ENCODE measurements at places on chromosomes 6 and 20.

DNA sequence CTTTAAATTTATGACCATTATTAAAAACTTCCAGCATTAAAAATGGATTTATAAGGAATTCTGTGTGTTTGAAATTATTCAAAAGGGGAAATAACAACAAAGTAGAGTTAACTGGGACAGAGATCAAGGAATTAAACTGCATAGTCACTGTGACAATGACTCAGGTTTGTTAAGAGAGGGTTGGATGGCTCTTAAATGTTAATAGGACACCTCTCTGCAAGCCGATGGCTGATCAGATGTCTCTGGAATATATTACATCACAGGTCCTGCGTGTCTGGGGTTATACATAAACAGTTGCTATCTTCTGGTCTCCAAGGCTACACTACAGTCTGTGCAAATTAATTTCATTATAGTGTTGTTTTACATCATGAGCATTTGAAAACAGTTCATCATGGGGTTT lies 574.3 kb downstream of the COL12A1 start:
- H3K27ac ChIP-seq = no peak overlapping the region
- no peaks in the 10 kb centered on the region for H3K27me3 ChIP-seq
- no peaks in the 10 kb centered on the region for H3K4me1 ChIP-seq
- DNase-seq = no peak

GRCh38 chr20:3866464-3866863 lies 19.8 kb downstream of the MAVS start:
- no peak for DNase-seq
- H3K4me3 ChIP-seq = no peak overlapping the region
- no peak overlapping the region for H3K27ac ChIP-seq
- H3K4me1 ChIP-seq = no peaks in the 10 kb centered on the region
- peaks cover 64% of the 10 kb centered on the region for H3K36me3 ChIP-seq

DNA sequence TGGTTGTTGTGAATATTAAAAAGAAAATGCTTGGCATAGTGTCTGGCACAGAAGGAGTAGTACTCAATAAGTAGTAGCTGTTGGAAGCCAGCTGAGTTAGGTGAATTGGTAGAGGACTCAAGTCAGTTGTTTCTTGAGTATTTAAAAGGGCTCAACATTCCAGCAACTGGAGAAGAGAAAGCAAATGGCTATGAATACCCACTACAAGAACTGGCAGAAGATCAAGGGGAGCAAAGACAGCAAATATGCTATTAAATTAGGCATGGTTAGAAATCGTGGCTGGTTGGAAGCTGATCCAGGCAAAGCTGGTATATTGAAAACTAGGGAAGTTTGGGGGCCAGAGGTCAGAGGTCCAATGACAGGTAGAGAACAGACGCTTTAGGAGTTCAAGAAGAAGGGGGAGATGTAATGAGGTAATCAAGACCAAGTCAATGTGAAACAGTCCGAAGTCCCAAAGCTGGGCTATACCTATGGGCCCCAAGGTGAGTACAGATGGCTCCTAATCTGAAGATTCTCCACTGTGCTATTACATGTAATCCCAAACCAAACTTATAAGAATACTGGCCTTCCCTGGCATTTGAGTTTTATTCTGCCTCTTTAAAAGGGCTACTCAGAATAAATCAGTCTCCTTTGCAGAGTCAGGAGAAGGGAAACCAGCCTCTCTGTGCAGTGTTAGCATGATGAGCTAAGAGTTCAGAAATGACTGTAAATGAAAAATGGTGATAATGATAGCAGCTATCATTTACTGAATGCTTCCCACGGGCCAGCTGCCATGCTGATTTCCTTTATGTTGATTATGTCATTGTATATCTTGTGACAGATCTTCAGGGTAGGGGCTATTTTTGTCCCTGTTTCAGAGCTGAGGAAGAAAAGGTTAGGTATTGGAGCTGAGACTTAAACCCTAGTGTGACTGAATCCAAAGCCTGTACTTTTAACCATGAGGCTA lies 122.3 kb downstream of the ANKS1A start:
- no peaks in the 10 kb centered on the region for H3K27me3 ChIP-seq
- H3K4me1 ChIP-seq = no peaks in the 10 kb centered on the region
- H3K27ac ChIP-seq = no peak overlapping the region

- H3K36me3 ChIP-seq = no peaks in the 10 kb centered on the region
- no peak overlapping the region for H3K4me3 ChIP-seq
- no peak overlapping the region for H3K27ac ChIP-seq
- no peak for DNase-seq
Measured at GRCh38 chr20:8449123-8449522, 317.1 kb downstream of the PLCB1 start.

DNA sequence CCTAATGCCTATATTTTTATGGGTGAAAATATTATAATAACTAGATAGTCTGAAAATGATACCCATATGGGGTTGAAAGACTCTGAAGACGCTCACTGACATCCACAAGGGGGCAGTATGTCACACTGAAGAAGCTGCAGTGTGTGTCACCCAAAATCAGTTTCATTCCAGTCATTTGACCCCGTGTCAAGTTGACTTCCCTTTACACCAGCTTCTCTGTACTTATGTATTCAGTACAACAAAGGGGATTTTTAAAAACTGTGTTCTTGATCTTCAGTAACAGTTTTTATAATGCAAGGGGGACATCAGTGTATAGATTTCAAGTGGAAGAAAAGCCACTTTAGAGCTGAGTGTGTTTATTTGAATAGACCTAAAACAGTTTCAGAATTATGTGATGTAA lies 19.3 kb downstream of the FAXC start:
- DNase-seq = no peak
- no peak overlapping the region for H3K27ac ChIP-seq
- no peaks in the 10 kb centered on the region for H3K27me3 ChIP-seq
- no peak overlapping the region for H3K4me3 ChIP-seq
- no peaks in the 10 kb centered on the region for H3K4me1 ChIP-seq
- H3K36me3 ChIP-seq = no peaks in the 10 kb centered on the region

DNA sequence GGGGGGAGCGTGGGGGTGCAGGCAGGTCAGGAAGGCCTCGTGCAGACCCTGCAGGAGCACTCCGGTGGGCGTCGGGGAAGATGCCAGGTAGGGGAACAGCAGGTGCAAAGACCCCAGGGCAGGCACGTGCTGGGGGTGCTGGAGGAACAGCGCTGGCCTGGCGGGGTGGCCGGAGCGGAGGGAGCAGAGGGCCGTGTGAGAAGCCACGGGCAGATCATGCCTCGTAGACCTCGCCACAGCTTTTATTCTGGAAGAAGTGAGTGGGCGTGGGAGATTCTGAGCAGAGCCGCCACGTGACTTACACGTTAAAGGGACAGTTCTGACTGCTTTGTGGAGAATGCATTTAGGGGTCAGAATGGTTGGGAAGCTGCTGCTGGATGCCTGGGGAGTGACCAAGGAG lies 9.3 kb downstream of the NTSR1 start:
- no peak overlapping the region for H3K4me3 ChIP-seq
- H3K27me3 ChIP-seq = no peaks in the 10 kb centered on the region
- DNase-seq = no peak
- H3K4me1 ChIP-seq = no peaks in the 10 kb centered on the region
- H3K27ac ChIP-seq = no peak overlapping the region
- H3K36me3 ChIP-seq = no peaks in the 10 kb centered on the region

GRCh38 chr6:157222201-157222981 lies 100.9 kb downstream of the TMEM242 start:
- H3K4me3 ChIP-seq = no peak overlapping the region
- H3K27me3 ChIP-seq = no peaks in the 10 kb centered on the region
- H3K4me1 ChIP-seq = peaks cover 28% of the 10 kb centered on the region
- peak; percentile 58 for DNase-seq
- no peak overlapping the region for H3K27ac ChIP-seq
- H3K36me3 ChIP-seq = no peaks in the 10 kb centered on the region

- H3K4me1 ChIP-seq = no peaks in the 10 kb centered on the region
- no peak overlapping the region for H3K4me3 ChIP-seq
- no peaks in the 10 kb centered on the region for H3K36me3 ChIP-seq
- no peaks in the 10 kb centered on the region for H3K27me3 ChIP-seq
- DNase-seq = no peak
- no peak overlapping the region for H3K27ac ChIP-seq
Measured at GRCh38 chr6:72248621-72249020, 362.3 kb downstream of the RIMS1 start.

DNA sequence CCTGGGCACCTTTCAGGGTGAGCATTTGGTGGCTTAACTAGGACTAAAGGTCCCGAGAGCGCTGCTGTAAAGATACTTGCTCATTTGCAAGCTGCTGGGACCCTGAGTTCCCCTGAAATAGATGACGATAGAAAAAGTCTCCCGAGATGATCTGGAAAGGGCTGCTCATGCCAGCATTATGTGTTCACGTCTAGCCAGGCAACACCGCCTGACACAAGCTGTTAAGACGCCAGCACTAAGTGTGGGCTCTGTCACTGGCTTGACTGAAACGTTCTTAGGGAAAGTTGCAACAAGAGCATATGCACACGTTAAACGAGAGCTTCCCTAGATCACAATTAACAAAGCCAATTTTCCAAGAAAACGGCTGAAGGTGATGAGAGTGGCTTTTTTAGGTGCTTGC lies 113.7 kb downstream of the SLC23A2 start:
- no peak overlapping the region for H3K27ac ChIP-seq
- H3K4me3 ChIP-seq = no peak overlapping the region
- no peaks in the 10 kb centered on the region for H3K4me1 ChIP-seq
- DNase-seq = no peak
- no peaks in the 10 kb centered on the region for H3K27me3 ChIP-seq

- no peaks in the 10 kb centered on the region for H3K36me3 ChIP-seq
- DNase-seq = no peak
- H3K27ac ChIP-seq = no peak overlapping the region
- no peaks in the 10 kb centered on the region for H3K27me3 ChIP-seq
Measured at GRCh38 chr20:12276011-12276673, 358.4 kb downstream of the BTBD3 start.

- DNase-seq = no peak
- no peaks in the 10 kb centered on the region for H3K27me3 ChIP-seq
- H3K4me3 ChIP-seq = no peak overlapping the region
- H3K36me3 ChIP-seq = no peaks in the 10 kb centered on the region
Measured at GRCh38 chr20:17023806-17024205, 203.0 kb upstream of the PCSK2 start.

DNA sequence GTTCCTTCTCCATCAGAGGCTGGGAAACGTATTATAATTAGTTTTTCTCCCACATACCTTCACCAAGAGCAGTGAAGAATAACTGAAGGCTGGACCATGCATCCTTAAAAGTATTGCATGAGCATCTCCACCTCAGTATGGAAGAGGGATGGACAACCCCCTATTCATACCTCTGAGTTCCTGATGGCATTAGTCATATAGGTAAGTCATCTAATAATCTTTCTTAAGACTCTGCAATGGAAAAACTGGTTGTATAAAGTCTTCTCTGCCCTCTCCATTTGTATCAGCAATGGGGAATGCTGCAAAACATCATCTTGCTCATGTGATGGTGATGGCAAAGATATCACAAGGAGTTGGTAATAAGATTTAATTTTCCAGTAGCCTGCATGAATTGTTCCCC lies 24.5 kb downstream of the PGM3 start:
- no peak overlapping the region for H3K27ac ChIP-seq
- DNase-seq = no peak
- no peaks in the 10 kb centered on the region for H3K4me1 ChIP-seq
- H3K27me3 ChIP-seq = no peaks in the 10 kb centered on the region

- DNase-seq = no peak
- H3K27me3 ChIP-seq = no peaks in the 10 kb centered on the region
- H3K27ac ChIP-seq = no peak overlapping the region
- H3K4me3 ChIP-seq = no peak overlapping the region
Measured at GRCh38 chr20:34222208-34222607, 19.0 kb upstream of the ASIP start.

GRCh38 chr6:150546457-150546856 lies 53.2 kb upstream of the PLEKHG1 start:
- H3K36me3 ChIP-seq = no peaks in the 10 kb centered on the region
- no peaks in the 10 kb centered on the region for H3K27me3 ChIP-seq
- H3K4me3 ChIP-seq = no peak overlapping the region
- DNase-seq = no peak

DNA sequence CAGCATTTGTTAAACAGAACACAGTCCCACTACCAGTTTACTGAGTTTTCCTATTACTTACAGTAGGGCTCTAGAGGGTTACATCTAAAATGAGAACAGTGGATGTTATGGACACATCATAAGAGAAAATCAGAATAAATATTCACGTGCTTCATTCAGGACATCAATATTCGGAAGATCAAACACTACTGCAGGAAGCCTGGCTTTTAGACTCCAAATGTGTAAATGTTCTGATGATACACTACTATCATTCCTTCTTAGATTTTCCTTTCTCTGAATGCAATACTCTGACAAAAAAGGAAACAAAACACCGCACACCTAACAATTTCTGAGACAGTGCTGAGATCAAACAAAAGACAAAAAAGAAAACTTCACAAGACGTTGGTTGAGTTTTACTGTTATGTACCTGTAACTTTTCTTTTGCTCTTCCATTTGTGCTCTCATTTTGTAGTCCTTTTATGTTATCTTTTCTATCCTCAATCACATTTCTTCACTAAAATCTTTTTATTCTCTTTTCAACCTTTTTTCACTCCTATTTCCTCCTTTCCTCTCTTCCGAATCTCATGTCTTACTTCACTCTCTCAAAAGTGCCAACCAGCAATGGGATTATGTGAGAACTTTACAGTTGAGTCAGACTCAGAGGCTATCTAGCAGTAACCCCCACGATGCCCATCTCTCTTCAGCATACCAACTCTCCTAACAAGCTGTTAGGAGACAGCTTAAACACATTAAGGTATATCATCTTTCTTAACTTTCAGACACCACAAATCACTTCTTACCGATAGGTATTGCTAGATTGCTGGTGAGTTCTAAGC lies 1.7 kb downstream of the FAM184A start:
- no peak for DNase-seq
- H3K27me3 ChIP-seq = no peaks in the 10 kb centered on the region
- peak overlapping the region; percentile 68 for H3K27ac ChIP-seq
- no peaks in the 10 kb centered on the region for H3K36me3 ChIP-seq

- H3K27ac ChIP-seq = no peak overlapping the region
- H3K4me1 ChIP-seq = no peaks in the 10 kb centered on the region
- H3K36me3 ChIP-seq = no peaks in the 10 kb centered on the region
- no peak overlapping the region for H3K4me3 ChIP-seq
- no peaks in the 10 kb centered on the region for H3K27me3 ChIP-seq
Measured at GRCh38 chr6:89495961-89496535, 63.1 kb downstream of the ANKRD6 start.

DNA sequence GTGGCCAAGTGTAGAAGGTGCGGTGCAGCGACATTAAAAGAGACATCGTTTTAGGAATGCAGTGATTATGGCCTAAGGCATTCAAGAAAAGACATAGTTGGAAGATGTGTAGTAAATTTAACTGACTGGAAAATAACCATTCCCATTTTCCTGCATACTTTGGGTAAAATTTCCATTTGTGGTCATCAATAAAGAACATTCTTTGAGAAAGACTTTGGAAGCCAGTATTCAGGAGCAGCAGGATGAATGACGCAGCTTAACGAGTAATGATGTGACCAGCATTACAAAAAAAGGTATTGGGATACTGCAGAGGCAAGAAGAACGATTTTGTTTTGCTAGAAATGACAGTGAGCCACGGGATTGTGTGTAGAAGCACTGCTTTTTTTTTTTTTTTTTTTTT lies 7.0 kb upstream of the RWDD1 start:
- no peaks in the 10 kb centered on the region for H3K27me3 ChIP-seq
- peaks cover 8% of the 10 kb centered on the region for H3K4me1 ChIP-seq
- no peak overlapping the region for H3K4me3 ChIP-seq
- DNase-seq = no peak
- no peak overlapping the region for H3K27ac ChIP-seq

Data from right atrium auricular region (tissue), 2 donors.